ENCODE measurements at places on chromosomes 4 and X.

GRCh38 chr4:25792200-25792791 is 70.5 kb downstream of the SEL1L3 start:
- DNase-seq = peak; percentile 27

DNA sequence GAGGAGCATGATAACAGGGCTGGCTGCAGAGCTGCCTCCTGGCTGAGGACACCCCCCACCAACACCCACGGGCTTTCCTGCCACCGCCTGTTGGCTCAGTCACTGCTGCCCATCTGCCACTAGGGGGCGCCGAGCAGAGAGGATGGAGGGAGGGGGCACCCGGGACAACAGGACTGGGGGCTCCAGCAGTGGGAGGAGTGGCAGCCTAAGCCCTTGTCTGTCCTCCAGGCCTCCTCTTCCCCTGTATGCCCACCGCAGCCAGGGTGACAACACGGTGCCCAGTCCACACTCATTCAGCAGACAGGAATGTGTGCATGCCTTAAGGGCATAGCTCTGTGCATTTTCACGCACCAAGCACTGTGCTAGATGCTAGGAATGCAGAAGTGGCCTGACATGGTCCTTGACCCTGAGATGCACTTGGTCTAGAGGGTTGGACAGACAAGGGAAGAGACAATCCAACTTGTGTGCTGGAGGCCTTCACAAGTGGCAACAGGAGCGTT is 149.9 kb downstream of the AMMECR1 start:
- DNase-seq = peak; percentile 54

GRCh38 chr4:14025891-14026290 is 398.4 kb upstream of the BOD1L1 start:
- DNase-seq = no peak

DNA sequence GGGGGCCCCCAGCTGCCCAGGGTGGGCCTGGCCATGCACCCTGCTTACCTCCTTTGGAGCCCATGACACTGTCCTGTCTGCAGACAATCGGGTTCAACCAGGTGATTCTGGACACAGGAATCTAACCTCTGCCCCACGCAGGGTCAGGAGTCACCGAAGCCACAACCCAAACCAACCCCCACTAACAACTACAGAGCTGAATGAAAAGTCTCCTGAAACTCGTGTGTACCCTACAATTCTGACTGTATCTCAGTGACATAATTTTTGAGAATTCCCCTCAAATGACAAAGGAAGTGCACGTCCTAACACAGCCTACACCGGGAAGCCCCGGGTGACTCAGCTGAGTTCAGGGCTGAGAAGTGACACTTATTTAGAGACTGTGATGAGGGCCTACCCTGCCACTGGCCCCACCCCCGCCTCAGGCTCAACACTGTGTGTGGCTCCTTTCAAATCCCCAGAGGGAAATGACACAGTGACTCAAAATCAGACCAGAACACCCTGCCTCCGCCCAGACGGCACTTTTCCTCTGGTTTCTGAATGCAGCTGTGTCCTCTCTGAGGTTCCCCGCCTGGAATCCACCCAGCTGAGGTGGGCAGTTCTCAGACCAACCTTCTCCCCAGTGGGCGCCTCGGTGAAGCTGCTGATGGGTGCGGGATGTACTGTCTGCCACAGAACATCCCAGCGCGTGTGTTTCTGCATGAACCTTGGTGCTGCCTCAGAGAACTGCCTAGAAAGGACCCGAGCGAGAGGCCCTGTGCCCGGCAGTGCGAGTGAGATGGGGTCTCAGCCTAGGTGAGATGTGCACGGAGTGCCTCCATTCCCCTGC is 9.9 kb downstream of the TNIP2 start:
- peak; percentile 98 for DNase-seq

GRCh38 chr4:143597276-143597675 is 83.8 kb downstream of the SMARCA5 start:
- DNase-seq = no peak

DNA sequence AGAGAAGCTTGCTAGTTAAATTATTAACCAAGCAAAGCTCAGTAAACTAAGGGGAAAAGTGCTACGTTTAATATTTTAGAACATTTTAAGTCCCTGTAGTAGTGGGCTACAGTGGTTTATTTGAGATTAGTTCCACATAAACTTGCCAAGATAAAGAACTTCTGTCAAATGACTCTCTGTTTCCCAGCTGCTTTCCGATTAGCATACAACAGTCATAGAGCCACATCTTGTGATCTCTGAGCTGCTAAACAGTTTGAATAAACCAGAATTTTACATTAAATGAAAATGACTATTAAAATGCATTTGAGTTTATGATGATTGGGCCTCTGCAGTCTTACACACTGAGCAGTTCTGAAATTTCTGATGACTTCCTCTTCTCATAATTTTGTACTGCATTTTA is 568.5 kb downstream of the IQCM start:
- DNase-seq = no peak

GRCh38 chrX:19839770-19840254 is 47.6 kb downstream of the SH3KBP1 start:
- DNase-seq = no peak

- no peak for DNase-seq
Measured at GRCh38 chr4:41507291-41507947, 30.5 kb upstream of the LIMCH1 start.

DNA sequence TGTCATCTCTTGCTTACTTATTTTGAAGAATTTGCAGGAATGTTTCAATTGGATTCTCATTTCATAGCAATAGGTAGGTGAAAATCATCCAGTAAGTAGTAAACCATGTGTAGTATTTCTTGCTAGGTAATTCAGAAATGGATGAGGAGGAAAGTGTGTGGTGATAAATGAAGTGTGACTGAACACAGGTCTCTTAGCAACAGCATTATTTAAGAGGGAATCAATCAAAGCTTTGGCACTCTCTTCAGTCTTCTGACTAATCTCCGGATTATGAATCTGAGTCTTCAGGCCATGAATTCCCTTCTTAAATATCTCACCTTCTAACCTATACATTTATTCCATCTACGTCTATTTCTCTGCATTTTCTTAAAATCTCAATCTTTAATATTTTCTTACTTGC is 55.8 kb upstream of the ARHGAP24 start:
- DNase-seq = no peak

DNA sequence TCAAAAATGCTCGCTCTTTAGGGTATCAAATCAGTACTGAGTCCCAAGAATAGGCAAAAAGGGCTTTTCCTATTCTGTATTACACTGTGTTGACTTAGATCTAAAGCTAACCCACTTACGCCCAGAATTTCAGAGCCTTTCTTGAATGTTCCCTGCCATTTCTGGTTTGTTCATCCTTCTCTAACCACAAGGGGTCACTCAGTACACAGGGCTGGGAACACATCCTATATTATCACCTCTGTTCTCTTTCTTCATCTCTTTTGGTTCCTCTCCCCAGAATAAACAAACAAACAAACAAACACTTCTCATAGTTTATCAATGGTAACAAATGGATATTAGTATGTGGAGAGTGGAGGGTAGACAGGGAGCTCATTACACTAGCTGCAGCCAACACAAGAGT is 25.5 kb upstream of the MORC4 start:
- DNase-seq = no peak

DNA sequence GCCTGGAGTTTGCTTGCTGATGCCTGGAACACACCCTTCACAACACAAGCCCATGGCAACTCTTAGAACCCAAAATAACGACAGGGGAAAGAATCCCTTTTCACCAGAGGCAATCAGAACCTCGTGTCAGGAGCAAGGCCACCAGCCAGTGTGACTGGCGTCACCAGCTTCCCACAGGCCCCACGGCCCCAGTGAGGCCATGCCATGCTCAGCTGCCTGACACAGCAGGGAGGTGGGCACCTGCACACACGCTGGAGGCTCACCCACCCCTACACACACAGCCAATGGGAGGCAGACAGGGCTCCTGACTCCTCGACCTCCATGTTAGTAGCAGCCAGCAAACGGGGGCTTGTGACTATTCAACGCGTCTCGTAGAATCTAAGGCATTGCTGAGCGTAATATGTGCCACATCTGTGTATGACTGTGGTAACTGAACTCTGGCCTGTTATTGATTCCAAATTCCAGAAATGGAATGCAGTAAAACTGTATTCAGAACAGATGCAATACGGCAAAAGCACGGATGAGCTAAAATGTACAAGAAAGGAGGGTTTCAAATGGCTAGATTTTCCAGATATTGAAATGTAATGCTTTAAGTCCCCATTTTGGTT is 28.5 kb downstream of the RNF212 start:
- no peak for DNase-seq

- DNase-seq = no peak
Measured at GRCh38 chr4:139639654-139640053, 26.0 kb upstream of the MGST2 start.

DNA sequence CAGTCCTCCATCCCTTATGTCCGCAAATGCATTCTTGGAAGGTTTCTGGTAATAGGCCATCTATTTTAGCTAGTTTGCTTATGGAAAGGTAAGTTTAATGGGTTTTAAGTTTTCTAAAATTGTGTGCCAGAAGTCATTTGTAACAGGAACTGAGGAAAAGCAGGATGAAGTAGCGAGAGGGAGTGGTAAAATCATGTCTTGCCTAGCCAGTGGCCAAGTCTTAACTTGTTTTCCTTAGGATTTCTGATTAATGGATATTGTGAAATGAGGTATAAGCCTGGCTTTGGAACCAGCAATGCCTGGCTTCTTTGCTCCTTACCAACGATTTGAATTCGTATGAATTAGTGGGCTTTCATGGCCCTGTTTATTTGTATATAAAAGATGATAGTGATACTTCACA is 7.3 kb downstream of the SEC24B start:
- DNase-seq = no peak

GRCh38 chrX:64975491-64975890 is 759 bp downstream of the ZC4H2 start:
- DNase-seq = peak; percentile 38

DNA sequence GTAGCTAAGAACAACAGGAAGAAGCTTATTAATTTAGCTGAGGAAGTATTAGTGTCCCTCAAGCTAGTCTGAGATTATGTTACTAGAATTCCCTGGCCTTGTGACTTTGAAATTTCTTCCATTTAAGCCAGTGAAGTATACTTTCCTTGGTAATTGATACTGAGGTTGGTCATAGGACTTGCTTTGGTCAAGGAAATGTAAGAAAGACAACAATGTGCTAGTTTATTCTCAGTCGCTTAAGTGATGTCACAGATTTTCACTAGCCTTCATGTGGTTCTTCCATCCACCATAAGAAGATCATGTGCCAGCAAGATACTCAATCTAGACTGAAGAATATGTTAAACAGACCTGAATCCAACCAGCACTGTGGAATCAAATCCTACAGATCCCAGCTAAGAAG is 1140.1 kb downstream of the TECRL start:
- DNase-seq = no peak

- DNase-seq = no peak
Measured at GRCh38 chr4:52202251-52202779, 151.2 kb downstream of the SPATA18 start.

DNA sequence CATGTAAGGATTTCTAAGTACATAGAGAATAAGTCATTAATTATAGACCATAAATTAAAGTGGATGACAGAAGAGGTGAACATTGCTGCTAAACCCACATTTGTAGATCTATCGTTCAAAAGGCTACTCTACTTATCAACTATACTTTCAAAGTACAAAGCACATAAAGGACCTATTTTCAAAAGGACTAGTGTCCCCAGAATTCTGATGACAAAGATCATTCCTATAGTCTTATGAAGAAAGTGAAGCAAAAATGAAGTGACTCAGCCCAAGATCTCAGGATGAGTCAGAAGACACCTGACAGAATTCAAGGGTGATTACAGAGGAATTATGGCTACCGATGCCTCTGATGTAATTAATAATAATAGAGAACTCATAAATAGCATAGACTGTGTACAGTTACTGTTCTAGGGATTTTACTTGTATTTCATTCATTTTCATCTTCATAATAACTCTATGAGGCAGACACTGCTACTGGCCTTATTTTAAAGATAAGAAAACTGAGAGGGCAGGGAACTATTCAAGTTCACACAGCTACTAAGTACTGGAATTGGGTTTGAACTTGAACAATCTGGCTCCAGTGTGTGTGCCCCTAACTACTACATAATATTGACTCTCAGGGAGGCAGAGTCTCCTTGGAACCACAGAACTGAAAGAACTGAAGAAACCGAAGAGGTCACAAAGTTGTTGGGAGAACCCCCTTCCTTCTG is 17.1 kb downstream of the USP46 start:
- DNase-seq = peak; percentile 9

DNA sequence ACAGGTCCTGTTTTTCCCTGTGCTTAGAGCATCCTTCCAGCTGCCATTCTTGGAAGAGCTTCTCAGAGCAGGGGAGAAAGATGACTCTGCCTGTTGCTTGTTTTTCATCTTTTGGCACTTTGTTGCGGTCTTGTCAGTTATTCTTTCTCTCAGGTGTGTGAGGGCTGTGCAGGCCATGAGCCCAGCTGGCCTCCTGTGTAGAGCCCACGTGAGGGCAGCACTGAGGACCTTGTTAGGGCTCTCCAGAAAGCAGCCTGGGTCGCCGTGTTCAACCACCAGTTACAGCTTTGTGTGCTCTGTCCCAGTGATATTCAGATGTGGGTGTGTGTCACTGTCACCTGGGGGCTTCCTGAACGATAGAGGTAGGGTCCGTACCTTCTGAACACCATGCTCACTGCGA is 52.8 kb downstream of the NOP14 start:
- DNase-seq = no peak

DNA sequence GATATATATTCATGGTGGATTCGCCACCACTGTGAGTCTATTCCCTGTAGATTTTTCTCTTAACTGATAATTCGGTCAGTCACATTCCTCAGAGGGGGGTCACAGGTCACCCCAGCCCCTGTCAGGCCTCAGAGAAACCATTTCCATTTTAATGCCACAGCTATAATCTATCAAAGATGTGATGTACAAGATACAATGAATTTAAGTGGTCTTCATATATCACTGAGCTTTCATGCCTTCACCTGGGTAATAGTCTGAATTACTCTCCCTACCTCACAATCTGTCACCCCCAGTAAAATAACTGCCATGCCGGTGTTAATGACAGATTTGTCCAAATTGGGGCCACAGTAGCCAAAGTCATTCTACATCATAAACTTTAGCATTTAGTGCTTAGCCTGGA is 64.7 kb downstream of the NKX6-1 start:
- no peak for DNase-seq

- no peak for DNase-seq
Measured at GRCh38 chrX:49316085-49316484, 5.8 kb upstream of the GAGE12J start.

GRCh38 chr4:3031357-3032082 is 42.8 kb downstream of the HTT-AS start:
- DNase-seq = no peak

DNA sequence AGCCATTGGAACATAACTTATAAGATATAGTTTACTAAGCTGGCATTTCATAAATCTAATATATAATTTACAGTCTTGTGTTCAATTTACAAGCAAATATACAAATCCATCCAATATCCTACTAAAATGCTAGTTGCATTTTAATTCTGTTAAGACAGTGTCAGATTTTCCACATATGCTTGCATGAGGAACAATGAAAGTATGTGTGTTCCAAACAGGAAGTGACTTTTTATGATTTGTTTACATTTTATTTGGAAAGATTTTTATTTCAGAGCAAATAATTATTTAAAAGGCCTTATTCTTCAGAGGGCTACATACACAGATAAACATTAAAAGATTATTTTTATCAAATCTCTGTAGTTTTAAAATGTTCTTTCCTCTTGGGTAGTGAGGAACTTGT is 130.1 kb downstream of the KLHL34 start:
- no peak for DNase-seq

GRCh38 chrX:85111347-85111746 is 107.7 kb downstream of the APOOL start:
- DNase-seq = no peak

Measured in stimulated activated CD4-positive, alpha-beta T cell treated with anti-CD3 and anti-CD28 coated beads, Interleukin-15, amount 100 ng/mL, for 24 hours (primary cell).